ENCODE measurements at places on chromosomes 2 and 18.

- DNase-seq, result no peak
Measured at GRCh38 chr18:25876330-25876948, 214.0 kb downstream of the SS18 start.

GRCh38 chr2:234269769-234270204 lies 219.3 kb downstream of the SPP2 start:
- no peak for DNase-seq

- DNase-seq, result no peak
Measured at GRCh38 chr2:119721904-119722303, 37.8 kb upstream of the PTPN4 start.

GRCh38 chr2:19835781-19836281 lies 66.0 kb downstream of the TTC32 start:
- DNase-seq, result no peak

DNA sequence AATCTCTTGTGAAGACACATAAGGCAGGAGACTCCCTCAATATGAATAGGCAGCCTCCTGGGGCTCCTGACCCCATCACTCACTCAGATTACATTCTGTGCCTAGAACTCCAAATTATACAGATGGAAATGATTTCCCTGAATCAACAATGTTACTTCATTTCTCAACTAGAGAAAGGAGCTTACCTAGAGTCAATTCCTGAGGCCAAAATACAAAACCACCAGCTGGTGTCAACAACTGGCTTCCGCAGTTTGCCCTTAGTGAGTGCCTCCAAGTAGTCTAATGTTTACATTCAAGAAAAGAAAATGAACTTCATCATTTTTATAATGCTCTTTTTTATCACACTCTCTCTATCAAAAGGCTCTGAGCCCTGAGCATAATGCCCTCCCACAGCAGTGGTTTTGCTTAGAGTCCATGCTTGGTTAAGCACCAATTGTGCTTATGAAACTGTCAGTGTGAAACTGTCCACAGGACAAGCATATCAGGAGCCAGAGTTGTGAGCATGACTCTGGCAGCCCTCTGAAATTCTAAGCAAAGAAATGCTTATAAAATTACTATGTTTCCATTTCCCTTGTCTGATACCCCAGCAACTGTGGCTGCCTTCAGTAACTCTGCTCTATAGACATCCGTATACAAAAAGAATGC lies 305.7 kb upstream of the PKDCC start:
- DNase-seq, result no peak

GRCh38 chr18:8938817-8939216 lies 163.7 kb upstream of the NDUFV2 start:
- DNase-seq, result peak; percentile 69

- DNase-seq, result no peak
Measured at GRCh38 chr2:217826520-217826919, 176.3 kb downstream of the TNS1 start.

- DNase-seq, result no peak
Measured at GRCh38 chr2:88177556-88177955, 7.4 kb downstream of the THNSL2 start.

- no peak for DNase-seq
Measured at GRCh38 chr2:168577885-168578284, 121.8 kb downstream of the CERS6 start.

DNA sequence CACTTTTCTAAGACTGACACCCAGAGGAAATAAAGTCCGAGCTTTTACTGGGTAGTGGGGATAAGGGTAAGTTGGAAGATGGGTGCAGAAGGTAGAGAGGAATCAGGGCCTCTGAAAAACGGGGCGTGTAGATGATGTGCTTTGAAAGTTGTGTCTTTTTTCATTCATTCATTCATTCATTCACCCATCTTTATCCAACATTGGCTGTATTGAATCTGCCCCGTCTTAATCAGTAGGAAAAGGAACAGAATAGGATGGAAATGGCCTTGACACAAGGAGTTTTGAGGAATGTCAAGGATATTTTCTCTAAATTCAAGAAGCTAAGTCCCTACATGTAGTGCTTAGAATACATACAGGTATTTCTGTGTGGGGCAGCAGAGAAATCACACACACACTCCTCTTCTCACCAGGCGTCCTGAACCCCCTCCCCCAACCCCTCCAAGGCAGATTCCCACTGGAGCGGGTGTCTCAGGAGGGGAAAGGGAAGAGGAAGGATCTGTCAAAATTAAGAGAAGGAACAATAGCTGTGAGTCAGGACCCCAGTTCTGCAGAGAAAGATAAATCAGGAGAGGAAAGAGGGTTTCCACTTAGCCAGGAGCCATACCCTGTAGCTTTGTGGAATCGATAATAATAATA lies 13.9 kb downstream of the DYSF start:
- DNase-seq, result no peak

GRCh38 chr18:40524881-40525280 lies 1430.2 kb upstream of the PIK3C3 start:
- DNase-seq, result no peak

DNA sequence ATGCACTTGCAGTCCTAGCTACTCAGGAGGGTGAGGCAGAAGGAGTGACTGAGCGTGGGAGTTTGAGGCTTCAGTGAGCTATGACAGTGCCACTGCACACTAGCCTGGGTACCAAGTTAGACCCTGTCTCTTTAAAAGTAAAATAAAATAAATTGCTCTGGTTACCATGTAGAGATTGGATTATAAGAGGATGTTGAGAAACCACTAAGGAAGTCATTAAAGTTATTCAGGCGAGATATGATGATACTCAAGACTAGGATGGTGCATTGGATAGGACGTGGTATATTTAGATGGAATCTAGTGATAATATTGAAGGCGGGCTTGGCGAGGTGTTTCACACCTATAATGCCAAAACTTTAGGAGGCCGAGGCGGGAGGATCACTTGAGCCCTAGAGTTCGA lies 50.6 kb downstream of the BMPR2 start:
- peak; percentile 55 for DNase-seq

DNA sequence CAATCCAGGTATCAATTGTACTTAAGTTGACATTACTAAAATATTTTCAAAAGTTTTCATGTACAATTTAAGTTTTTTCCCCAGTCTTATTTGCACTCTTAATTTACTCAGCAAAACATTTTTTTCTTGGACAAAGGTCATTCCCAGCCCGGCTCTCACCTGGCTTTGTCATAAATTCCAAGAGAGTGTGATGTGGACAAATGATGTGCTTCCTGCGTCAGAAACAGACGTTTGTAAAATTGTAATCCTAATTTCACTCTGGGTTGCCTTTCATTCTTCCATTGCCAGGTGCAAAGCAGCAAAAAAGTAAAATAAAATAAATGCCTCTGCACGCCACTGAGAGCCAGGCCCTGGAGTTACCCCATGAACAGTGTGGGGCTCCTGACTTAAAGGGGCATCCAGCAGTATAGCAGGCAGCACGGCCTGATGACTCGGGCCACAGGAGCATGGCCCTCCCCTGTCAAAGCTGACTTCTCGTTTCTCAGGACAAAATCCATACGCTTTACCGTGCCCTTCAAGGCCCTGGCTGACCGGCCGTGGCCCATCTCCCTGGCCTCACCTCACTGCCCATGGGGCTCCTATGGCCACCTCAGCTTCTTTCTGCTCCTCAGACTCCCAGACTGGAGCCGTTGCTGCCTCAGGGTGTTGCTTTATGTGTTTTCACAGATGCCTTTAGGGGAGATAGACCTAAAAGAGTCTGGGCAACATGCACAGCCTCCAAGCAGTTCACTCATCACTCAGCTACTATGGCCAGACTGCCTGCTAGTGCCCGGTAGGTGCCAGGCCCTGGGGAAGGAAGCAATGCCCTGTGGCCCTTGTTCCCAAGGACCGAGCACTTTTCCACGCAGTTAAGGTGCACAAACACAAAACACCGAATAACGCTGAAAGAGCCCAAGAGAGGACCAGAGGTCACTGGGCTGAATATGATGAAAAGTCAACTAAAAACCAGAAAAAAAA lies 7.6 kb upstream of the TMEM185B start:
- no peak for DNase-seq

GRCh38 chr2:64283641-64284361 lies 139.6 kb upstream of the PELI1 start:
- DNase-seq, result no peak

GRCh38 chr2:149027590-149028250 lies 10.8 kb upstream of the LYPD6B start:
- no peak for DNase-seq

- no peak for DNase-seq
Measured at GRCh38 chr18:58254873-58255511, 211.0 kb downstream of the NEDD4L start.

DNA sequence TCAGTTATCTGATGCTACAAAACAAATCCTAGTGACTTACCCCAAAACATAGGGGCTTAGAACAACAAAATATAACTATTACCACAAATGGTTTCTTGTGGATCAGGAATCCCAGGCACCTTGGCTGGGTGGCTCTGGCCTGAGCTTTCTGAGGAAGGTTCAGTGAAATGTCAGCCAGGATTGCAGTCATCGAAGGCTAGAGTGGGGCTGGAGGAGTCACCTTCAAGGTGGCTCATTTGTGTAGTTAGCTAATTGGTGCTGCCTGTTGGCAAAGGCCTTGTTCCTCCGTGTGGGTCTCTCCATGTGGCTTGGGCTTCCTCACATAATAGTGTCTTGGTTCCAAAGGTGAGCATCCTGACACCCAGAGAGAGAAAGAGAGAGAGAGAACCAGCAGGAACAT lies 57.4 kb downstream of the COPS8 start:
- no peak for DNase-seq

- DNase-seq, result no peak
Measured at GRCh38 chr2:224190936-224191270, 151.8 kb upstream of the SERPINE2 start.

DNA sequence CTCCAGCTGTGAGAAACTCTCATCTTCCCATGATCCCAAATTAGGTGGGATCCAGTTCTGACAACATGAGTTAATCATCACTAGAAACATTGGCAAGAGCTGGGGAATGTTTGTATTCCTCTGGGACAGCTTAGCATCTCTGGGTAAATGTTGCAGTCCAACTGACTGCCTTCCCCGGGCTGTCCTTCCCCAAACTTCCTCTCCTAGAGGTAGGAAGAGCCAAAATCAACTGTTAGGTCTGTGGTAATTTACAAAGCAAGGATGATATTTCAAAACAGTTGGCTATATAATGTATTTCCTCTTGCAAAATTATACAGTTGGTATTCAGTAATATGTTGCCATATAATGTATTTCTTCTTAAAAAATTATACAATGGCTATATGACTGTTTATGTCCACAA lies 148.5 kb downstream of the MGAT5 start:
- DNase-seq, result no peak

DNA sequence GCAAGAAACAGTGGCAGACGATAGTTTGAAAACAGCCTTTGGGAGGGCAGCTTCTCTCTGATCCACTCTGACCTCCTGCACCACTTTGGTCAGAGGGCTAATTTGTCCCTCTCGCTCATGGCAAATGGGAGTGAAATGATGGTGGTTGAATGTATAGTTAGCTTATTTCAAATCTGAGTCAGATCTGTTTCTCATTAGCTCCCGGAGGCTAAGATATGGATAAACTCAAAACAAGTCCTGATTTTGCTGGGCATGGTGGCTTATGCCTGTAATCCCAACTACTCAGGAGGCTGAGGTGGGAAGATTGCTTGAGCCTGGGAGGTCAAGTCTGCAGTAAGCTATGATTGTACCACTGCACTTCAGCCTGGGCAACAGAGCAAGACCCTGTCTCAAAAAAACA lies 145.0 kb downstream of the ALK start:
- DNase-seq, result no peak

DNA sequence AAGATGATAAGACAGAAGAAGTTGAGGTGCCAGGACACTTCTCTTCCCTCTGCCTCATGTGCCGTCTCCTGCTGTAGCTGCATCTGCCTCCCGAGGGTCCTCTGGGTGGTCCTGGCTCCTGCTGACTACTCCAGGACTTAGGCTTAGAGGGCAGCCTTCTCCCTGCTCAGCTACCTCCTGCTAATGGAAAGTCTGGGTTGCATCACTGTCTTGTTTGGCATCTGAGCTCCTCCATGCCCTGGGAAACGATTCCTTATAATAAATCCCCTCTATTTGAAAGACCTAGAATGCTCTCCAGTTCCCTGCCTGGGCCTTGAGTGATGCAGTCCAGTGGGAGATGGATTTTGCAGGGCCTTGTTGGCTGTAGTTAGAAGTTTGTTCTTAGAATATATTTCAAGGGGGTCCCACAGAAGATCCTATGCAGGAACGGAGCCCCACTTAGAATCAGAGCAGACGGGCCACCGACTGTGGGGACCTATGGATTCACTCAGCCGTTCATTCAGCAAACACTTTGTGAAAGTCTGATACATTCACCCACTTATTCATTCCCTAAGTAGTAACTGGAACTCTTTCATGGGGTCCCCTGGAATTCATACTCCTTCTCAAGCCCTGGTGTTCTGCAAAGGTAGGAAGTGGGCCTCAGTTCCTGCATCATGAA lies 269.8 kb upstream of the HDAC4 start:
- no peak for DNase-seq

DNA sequence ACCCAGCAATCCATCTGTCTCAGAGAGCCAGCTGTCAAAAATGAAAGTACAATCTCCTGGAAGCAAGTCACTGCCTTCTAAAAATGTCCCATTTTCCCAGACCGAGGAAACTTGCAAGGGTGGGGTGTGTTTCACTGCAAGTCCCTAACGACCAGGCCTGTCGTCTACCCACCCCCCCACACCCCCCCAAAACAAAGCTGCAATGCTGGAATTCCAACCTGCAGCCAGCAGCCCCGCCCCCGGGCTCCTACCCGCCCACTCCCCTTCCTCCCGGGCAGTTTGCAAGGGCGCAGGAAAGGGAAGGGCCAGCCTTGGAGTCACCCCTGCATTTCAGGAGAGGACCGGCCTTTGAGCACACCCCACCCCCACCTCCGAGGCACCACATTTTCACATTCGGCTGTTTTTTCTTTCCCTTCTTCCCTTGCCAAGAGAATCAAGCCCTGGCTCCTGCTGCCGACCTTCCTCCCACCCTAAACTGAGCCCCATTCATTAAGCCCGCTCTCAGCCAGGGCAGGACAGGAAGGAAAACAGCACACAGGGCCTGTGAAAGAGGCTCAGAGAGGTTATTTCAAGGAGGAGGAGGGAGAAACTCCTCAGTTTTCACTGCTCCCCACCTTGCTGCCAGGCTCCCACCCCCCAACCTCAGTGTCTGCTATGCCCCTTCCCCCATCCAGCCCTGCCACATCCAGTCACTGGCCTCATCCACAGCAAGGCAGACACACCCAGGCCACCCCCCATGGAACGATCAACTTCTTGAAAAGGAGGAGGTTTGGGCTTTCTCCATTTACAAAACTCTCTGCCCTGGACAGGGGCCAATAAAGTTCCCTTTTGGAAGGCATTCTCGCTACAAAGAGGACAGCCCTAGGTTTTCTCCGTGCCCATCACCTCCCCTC lies 11.3 kb downstream of the SMAD7 start:
- DNase-seq, result no peak

Measured in KBM-7 (cell line).